Glutamatergic neuron (in vitro differentiated cells): ENCODE measurements at places on chromosomes 5 and 9. TPM values are rescaled to one million over a fixed set of nuclear protein-coding genes. Genes with fewer than 3 reads are reported as not detected.
A peak's percentile ranks its signal among the peaks of the same experiment; 100 is the strongest.

DNA sequence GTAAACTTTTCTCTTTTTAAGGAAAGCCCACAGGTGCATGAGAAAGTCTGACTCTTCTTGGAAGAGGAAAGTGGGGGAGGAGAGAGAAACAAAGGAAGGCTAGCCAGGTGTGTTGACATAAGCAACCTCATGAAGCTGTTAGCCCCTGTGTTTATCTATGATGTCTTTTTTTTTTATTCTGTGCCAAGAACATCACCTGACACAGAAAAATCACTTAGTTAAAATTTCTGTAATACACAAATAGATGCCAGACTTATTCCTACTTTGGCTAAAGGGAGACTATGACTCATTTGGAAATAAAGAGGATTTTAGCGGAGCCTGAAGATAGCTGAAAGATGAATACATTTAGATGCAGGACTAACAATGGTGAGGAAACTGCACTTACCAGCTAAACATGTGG lies 58.3 kb downstream of the BAAT start:
- H3K4me3 ChIP-seq: no peak overlapping the region
- no peaks in the 10 kb centered on the region for H3K36me3 ChIP-seq
- DNase-seq: no peak
- H3K27me3 ChIP-seq: no peaks in the 10 kb centered on the region
- H3K27ac ChIP-seq: no peak overlapping the region
- H3K4me1 ChIP-seq: no peaks in the 10 kb centered on the region

- H3K27ac ChIP-seq: no peak overlapping the region
- no peaks in the 10 kb centered on the region for H3K4me1 ChIP-seq
- no peak for DNase-seq
- no peaks in the 10 kb centered on the region for H3K36me3 ChIP-seq
These were observed 85.1 kb downstream of the GIN1 start for GRCh38 chr5:103034662-103035392.

- H3K27me3 ChIP-seq: no peaks in the 10 kb centered on the region
- DNase-seq: no peak
- H3K36me3 ChIP-seq: no peaks in the 10 kb centered on the region
- H3K4me1 ChIP-seq: no peaks in the 10 kb centered on the region
- H3K4me3 ChIP-seq: no peak overlapping the region
These were observed 9.7 kb downstream of the ESM1 start for GRCh38 chr5:54975701-54976100.

- H3K4me1 ChIP-seq: peaks cover 82% of the 10 kb centered on the region
- H3K27ac ChIP-seq: peak overlapping the region; percentile 93
- no peaks in the 10 kb centered on the region for H3K36me3 ChIP-seq
- DNase-seq: no peak
- peak overlapping the region; percentile 70 for H3K4me3 ChIP-seq
- H3K27me3 ChIP-seq: peaks cover 8% of the 10 kb centered on the region
These were observed 205.4 kb downstream of the DCP2 start for GRCh38 chr5:113181853-113182490.

- peaks cover 7% of the 10 kb centered on the region for H3K4me1 ChIP-seq
- peaks cover 11% of the 10 kb centered on the region for H3K27me3 ChIP-seq
- H3K27ac ChIP-seq: no peak overlapping the region
- no peak overlapping the region for H3K4me3 ChIP-seq
These were observed 122.4 kb downstream of the ZNF354C start for GRCh38 chr5:179182601-179183000.

- H3K4me3 ChIP-seq: no peak overlapping the region
- no peaks in the 10 kb centered on the region for H3K36me3 ChIP-seq
- no peaks in the 10 kb centered on the region for H3K4me1 ChIP-seq
- DNase-seq: no peak
These were observed 219.9 kb upstream of the BRINP1 start for GRCh38 chr9:119588874-119589744.

DNA sequence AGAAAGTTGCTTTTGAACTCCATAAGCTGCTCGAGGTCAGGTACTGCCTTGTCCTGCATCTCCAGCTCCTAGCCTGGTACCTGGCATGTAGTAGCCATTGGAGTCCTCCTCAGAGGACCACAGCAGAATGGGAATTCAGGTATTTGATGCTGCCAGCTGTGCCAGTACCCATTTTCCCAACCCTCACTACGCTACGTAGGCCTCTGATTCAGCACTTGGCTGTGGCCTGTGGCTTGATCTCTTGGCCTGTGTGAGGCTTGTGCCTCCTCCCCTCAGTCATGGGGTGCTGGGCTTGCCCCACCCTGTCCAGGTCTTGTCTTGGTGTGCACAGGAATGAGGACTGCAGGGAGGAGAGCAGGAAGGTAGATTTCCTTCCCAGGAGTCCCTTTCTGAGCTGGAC lies 11.8 kb downstream of the OTULIN start:
- H3K4me3 ChIP-seq: no peak overlapping the region
- H3K4me1 ChIP-seq: peaks cover 2% of the 10 kb centered on the region
- peaks cover 5% of the 10 kb centered on the region for H3K36me3 ChIP-seq
- peaks cover 3% of the 10 kb centered on the region for H3K27me3 ChIP-seq
- H3K27ac ChIP-seq: no peak overlapping the region

DNA sequence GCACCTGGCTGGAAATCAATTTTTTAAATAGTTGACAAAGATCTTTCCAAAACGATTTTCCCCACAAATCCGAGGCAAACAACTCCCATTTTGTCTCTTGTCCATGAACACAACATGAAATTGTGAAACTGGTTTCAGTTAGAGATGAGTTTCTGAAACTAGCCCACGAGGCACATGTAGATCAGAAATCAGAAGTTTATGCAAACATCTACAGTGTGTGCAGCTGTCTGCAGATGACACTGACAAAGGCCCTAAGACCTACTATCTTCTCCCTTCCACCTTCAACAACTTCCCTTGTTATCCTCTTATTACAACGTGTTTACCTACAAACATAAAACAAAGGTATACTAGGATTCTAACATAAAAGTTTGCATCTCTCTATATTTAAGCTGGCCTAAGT lies 183.3 kb downstream of the DIRAS2 start:
- peaks cover 4% of the 10 kb centered on the region for H3K36me3 ChIP-seq
- no peak for DNase-seq
- H3K4me1 ChIP-seq: no peaks in the 10 kb centered on the region
- H3K27me3 ChIP-seq: peaks cover 4% of the 10 kb centered on the region
- H3K4me3 ChIP-seq: no peak overlapping the region

DNA sequence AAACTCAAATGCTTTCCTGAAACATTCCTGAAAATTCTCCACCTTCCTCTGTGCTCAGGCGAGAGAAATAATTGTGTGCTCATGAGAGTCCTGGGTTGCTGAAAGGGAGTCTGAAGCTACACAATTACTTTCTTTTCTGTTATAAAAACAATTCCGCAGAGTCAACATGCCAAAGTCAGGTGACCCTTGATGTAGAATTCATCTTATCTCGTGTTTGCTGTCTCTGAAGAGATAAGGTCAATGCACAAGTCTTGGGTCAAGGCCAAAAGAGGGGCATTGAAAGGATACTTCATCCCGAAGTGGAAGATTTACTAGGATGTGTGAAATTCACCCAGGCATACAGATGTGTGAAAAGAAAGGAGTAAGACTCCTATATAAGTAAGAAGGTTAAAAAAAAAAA lies 493.5 kb downstream of the SEMA5A start:
- no peak for DNase-seq
- no peaks in the 10 kb centered on the region for H3K36me3 ChIP-seq
- no peak overlapping the region for H3K4me3 ChIP-seq
- no peaks in the 10 kb centered on the region for H3K27me3 ChIP-seq
- no peak overlapping the region for H3K27ac ChIP-seq
- H3K4me1 ChIP-seq: no peaks in the 10 kb centered on the region

DNA sequence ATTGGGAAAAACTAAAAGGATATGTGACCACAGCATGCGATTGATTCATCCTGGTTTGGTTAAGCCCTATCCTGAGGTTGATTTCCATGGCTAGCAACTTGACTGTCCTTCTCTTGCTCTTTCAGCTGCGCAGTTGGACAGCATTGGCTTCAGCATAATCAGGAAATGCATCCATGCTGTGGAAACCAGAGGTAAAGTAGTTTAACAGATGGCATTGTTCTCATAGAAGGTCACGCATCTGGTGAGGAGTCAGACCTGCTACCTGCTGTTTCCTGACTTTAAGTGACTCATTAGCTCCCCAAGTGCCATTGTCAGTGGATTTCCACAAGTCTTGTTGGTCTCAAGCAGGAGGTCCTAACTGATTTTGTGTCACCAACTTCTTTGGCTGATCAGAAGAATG lies 266.9 kb downstream of the ARHGAP26 start:
- peaks cover 58% of the 10 kb centered on the region for H3K4me1 ChIP-seq
- H3K36me3 ChIP-seq: no peaks in the 10 kb centered on the region
- peak overlapping the region; percentile 90 for H3K27ac ChIP-seq
- DNase-seq: no peak
- no peak overlapping the region for H3K4me3 ChIP-seq
- peaks cover 3% of the 10 kb centered on the region for H3K27me3 ChIP-seq

- H3K4me3 ChIP-seq: no peak overlapping the region
- no peak overlapping the region for H3K27ac ChIP-seq
- no peaks in the 10 kb centered on the region for H3K27me3 ChIP-seq
- no peak for DNase-seq
These were observed 64.4 kb upstream of the SUB1 start for GRCh38 chr5:32520972-32521371.

DNA sequence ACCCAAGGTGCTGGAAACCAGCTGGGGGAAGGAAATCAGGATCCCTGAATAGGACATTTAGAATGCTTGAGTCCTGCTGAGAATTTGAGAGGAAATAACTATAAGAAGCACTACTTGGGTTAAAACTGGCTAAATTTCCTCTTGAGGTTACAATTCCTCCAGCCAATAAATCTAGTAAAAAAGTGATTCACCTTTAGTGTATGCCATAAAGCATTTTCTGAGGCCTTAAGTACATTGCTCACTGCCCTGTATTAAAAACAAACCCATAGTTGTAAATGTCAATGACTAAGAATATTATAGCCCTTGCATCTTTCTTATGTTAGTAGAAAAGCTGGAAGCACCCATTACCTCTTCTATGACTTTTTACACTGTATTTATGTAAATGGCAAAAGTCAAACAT lies 634.7 kb upstream of the ARRDC3 start:
- H3K27ac ChIP-seq: no peak overlapping the region
- no peak overlapping the region for H3K4me3 ChIP-seq
- no peaks in the 10 kb centered on the region for H3K36me3 ChIP-seq
- H3K4me1 ChIP-seq: no peaks in the 10 kb centered on the region
- H3K27me3 ChIP-seq: no peaks in the 10 kb centered on the region

GRCh38 chr9:32253731-32254130 lies 130.7 kb upstream of the ACO1 start:
- no peak for DNase-seq
- peaks cover 3% of the 10 kb centered on the region for H3K27me3 ChIP-seq
- H3K4me3 ChIP-seq: no peak overlapping the region

GRCh38 chr5:80760680-80761079 lies 105.9 kb upstream of the DHFR start:
- H3K27ac ChIP-seq: no peak overlapping the region
- peaks cover 13% of the 10 kb centered on the region for H3K4me1 ChIP-seq
- H3K4me3 ChIP-seq: no peak overlapping the region
- no peaks in the 10 kb centered on the region for H3K36me3 ChIP-seq

GRCh38 chr9:134251296-134252069 lies 74.8 kb upstream of the RXRA start:
- H3K4me3 ChIP-seq: no peak overlapping the region
- H3K4me1 ChIP-seq: no peaks in the 10 kb centered on the region
- H3K27ac ChIP-seq: no peak overlapping the region
- no peak for DNase-seq
- peaks cover 6% of the 10 kb centered on the region for H3K36me3 ChIP-seq

- H3K4me1 ChIP-seq: peaks cover 2% of the 10 kb centered on the region
- peaks cover 37% of the 10 kb centered on the region for H3K27me3 ChIP-seq
- no peak overlapping the region for H3K27ac ChIP-seq
- DNase-seq: no peak
- H3K36me3 ChIP-seq: no peaks in the 10 kb centered on the region
- H3K4me3 ChIP-seq: peak overlapping the region; percentile 77
These were observed 11.3 kb downstream of the MSX2 start for GRCh38 chr5:174735498-174736330.

GRCh38 chr5:175718401-175719108 lies 60.7 kb downstream of the HRH2 start:
- peaks cover 22% of the 10 kb centered on the region for H3K36me3 ChIP-seq
- no peak overlapping the region for H3K27ac ChIP-seq
- no peaks in the 10 kb centered on the region for H3K27me3 ChIP-seq
- peak; percentile 68 for DNase-seq
- no peak overlapping the region for H3K4me3 ChIP-seq

DNA sequence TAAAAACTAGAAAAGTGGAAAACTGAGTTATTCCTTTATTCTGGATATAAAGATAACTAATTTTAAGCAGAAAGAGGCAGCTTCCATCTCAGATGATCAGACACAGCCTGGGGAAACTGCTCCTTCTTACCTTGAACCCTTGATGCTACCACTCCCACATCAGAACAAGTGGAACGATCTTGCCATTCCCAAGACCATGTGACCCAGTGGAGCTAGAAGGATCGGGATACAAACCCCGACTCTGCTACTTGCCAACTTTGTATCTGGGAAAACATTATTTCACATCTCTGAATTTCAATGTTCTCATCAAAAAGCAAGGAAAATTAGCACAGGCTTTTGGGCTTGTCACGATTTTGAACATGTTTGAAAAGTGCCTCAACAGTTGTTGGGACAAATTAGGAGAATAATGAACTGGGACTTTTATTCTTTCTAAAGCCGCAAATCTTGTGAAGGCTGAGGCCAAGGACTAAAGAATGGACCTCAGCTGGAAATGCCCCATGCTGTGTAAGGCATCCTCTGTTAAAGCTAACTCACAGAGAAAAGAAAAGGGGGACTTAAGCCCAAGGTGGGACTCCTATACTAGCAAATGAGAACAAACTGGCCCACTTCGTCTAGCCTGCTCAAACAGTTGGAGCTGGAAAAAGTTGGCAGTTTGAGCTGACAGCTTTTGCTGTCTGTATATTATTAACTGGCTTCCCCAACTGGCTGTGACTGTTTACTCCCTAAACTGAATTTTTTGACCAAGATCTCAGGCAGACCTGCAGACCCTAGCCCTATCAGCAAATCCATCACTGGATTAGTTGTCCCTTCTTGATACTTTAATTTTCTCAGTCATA lies 552.3 kb downstream of the EFNA5 start:
- no peaks in the 10 kb centered on the region for H3K36me3 ChIP-seq

- H3K4me1 ChIP-seq: no peaks in the 10 kb centered on the region
- H3K27me3 ChIP-seq: no peaks in the 10 kb centered on the region
- H3K27ac ChIP-seq: no peak overlapping the region
- H3K4me3 ChIP-seq: no peak overlapping the region
- no peaks in the 10 kb centered on the region for H3K36me3 ChIP-seq
- no peak for DNase-seq
These were observed 154.5 kb downstream of the ARHGEF28 start for GRCh38 chr5:73780302-73781080.

- peak overlapping the region; percentile 93 for H3K27ac ChIP-seq
- peaks cover 15% of the 10 kb centered on the region for H3K27me3 ChIP-seq
- H3K36me3 ChIP-seq: peaks cover 24% of the 10 kb centered on the region
- H3K4me3 ChIP-seq: peak overlapping the region; percentile 59
These were observed 145.8 kb downstream of the TENT4A start for GRCh38 chr5:6859023-6859422.

- H3K36me3 ChIP-seq: no peaks in the 10 kb centered on the region
- no peak overlapping the region for H3K4me3 ChIP-seq
- H3K27ac ChIP-seq: no peak overlapping the region
These were observed 50.1 kb downstream of the NUDT12 start for GRCh38 chr5:103512500-103512899.

The OTP gene
- total RNA-seq: 0.17 TPM

The CLPTM1L gene
- total RNA-seq: 95.2 TPM

The SVEP1 gene
- 0.10 TPM for total RNA-seq

The SCGB3A1 gene
- not detected for total RNA-seq

The GADD45G gene
- 124 TPM for total RNA-seq

The TNFAIP8 gene
- 2.5 TPM for total RNA-seq

The AMBP gene
- total RNA-seq: 0.29 TPM

The STC2 gene
- total RNA-seq: 14.0 TPM

The RABEPK gene
- 11.3 TPM for total RNA-seq

The UTP15 gene
- 19.4 TPM for total RNA-seq

The IL6ST gene
- 37.7 TPM for total RNA-seq

The ANXA2R gene
- 1.6 TPM for total RNA-seq

The NME5 gene
- total RNA-seq: 0.71 TPM

The MAMDC2 gene
- total RNA-seq: 0.22 TPM
